Ovary (tissue), 10 donors: ENCODE measurements at places on chromosomes 2 and 18.

DNA sequence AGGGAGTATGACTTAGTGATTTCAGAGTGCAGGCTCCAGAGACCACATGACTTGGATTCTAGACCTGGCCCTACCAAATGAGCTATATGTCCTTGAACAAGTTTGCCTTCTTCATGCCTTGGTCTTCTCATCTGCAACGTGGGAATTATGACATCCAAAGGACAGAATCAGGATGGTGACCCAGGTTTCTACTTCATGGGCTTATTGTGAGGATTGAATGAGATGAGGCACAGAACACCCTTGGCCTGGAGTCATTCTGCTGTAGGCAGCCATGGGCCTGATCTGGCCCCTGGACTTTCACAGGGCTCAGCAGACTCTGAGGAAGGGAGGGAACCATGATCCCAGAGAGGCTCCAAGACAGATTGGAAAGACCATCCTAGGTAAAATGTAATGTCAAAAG is 85.6 kb upstream of the HAAO start:
- no peak for DNase-seq

DNA sequence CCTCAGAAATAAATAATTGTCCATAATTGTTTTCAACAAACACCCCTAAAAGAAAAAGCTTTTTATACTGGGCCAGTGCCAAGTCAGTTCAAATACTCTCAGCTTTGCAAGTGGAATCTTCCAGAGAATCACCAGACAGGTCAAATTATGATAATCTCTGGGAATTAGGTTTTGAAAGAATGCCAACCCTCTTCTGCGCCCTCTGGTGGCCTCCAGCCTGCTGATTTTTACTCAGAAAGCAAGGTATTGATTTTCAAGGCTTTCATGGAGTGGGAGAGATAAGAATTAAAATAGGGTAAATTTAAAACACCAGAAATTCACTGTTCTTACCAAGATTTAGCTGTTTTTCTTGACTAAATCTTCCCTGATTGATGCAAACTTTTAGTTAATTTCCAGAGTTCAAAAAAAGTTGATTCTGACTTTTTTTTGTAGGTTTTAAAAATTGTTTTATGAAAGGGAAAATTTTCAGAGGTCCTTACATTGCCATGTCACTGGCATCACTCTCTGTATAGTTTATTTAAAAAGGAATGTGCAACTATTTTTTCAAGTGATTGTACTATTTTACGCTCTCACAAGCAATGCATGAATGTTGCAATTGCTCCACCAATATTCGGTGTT is 282.9 kb upstream of the TNP1 start:
- DNase-seq: no peak

- DNase-seq: no peak
Measured at GRCh38 chr2:30191819-30192271, 39.5 kb upstream of the LBH start.

DNA sequence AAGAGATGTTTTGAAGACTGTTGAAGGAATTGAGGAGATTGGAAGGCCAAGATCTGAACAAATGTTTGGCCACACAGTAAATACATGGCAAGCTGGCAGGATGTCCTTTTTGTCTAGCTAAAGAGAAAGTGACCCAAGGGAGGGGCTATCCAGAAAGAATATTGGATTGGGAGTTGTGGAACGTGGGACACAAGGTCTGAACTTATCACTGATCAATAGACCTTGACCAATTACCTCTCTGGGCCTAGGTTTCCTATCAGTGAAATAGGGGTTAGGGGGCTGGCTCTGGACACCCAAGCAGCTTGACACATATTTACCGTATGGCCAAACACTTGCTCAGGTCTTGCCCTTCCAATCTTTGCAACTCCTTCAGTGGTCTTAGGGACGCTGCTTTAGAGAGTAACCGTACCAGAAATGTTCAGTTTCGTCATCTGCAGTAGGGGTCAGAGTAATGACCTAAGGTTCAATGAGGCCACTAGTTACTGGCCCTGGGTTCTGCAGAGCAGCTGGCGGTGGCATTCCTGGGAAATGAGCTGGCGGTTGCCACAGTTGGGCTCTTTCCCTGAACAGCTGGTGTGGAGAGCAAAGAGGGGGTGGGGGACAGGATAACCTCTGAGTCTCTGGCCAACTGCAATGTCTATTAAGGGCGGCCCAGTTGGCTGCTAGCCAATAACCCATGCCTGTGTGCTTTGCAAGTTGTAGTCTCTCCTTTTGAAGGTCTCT is 70.1 kb upstream of the STPG4 start:
- peak; percentile 80 for DNase-seq

DNA sequence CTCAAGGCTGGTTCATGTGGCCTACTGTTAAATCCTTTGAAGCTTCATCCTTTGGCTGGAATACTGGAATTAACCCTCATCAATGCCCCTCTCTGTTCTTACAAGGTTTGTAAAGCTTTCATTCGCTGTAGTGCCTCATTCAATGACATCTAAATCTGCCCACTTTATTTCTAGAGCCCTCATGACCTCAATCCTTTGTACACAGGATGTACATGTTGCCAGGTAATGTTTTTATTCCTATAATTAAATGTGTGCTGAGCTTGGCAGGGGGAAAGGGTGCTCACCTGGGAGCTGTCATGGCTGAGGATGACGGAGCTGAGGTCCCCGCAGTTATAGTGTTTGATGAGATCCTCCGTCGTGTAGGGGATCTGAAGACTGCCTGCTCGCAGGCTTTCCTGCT is 39.3 kb downstream of the TRABD2A start:
- no peak for DNase-seq

DNA sequence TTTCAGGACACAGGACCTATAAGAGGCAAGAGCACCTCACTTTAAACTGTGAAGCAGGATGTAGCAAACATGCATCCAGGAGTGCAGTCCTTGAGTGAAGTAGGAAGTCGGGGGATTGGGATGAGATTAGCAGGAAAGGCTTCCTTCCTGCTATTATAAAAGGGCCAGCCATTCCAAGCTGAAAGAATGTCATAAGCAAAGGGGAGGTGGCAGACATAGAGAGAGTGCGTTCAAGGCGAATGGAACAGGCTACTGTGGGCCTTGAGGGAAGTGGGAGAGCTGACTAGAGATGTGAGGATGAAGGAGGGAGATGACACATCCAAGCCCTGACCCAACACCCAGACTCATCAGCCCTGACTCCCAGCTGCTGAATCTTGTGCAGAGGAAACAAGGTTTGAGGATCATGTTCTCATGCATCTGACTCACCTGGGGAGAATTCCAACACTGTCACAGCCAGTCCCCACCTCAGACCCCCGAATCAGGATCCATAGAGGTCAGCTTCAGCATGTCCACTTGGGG is 63.9 kb downstream of the GYPC start:
- DNase-seq: no peak

- no peak for DNase-seq
Measured at GRCh38 chr2:99067871-99068625, 73.5 kb upstream of the C2orf15 start.

- DNase-seq: no peak
Measured at GRCh38 chr2:174656035-174656434, 58.4 kb upstream of the WIPF1 start.

GRCh38 chr18:68940039-68940438 is 142.2 kb downstream of the CCDC102B start:
- no peak for DNase-seq

DNA sequence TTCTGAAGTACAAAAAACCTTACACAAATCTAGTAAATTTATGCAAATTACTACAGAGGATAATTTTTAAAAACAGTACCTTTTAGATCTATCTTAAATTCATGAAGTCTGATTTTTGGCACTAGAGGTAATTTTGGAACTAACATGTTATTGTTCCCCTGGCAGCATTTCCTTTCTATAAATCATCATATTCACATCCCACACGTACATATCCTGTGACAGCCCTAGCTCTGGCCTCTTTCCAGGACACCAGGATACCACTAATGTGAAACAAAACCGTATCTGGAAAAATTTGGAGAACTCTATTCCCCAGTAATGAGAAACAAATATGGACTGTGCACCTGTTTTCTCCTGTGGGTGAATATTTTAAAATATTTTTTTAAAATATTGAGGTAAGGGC is 14.0 kb upstream of the BIRC6 start:
- no peak for DNase-seq

DNA sequence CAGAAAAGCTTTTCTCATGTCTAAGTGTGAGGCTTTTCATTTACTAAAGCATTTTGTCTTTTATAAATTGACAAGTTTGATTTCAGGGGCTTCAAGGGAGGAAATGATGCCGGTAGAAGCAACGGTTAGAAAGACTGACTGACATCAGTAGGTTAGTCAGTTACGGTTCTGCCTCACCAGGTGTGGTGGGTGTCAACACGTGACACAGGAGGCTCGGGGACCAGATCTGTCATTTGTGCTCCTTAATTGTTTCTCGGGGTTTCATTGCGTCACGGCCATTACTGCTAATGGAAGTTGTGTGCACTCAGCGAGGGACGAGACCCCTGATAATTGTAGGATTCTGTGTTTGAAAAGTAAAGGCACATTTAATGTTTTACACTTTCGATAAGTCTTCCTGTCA is 18.9 kb upstream of the PTPRM start:
- DNase-seq: no peak

- no peak for DNase-seq
Measured at GRCh38 chr2:98212092-98213000, 125.4 kb downstream of the VWA3B start.

- DNase-seq: no peak
Measured at GRCh38 chr18:79345366-79345765, 50.4 kb upstream of the NFATC1 start.
